ENCODE measurements at places on chromosomes 2 and 18.

DNA sequence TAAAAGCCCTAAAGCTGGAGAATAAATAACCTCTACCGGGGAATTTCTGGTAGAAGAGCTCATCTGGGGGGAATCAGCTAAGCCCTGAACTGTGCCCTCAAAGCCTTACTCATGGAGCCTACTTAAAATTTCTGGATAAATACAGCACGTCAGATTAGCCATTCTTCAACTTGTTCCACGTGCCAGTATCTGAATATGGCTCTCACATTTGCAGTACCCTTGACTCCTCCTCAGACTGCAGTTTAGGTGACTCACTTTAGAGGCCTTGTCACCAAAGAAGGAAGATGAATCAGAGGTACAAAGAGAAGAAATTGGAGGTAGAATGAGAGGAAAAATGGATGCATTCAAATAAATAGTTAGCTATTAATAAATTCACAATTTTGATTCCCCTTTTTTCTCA is 34.6 kb upstream of the POTEC start:
- no peak for DNase-seq

GRCh38 chr2:1754046-1754445 is 9.7 kb upstream of the PXDN start:
- no peak for DNase-seq

GRCh38 chr2:163592954-163593622 is 142.7 kb downstream of the FIGN start:
- DNase-seq: no peak

- no peak for DNase-seq
Observed at GRCh38 chr2:196415384-196415783, 224.1 kb upstream of the CCDC150 start.

DNA sequence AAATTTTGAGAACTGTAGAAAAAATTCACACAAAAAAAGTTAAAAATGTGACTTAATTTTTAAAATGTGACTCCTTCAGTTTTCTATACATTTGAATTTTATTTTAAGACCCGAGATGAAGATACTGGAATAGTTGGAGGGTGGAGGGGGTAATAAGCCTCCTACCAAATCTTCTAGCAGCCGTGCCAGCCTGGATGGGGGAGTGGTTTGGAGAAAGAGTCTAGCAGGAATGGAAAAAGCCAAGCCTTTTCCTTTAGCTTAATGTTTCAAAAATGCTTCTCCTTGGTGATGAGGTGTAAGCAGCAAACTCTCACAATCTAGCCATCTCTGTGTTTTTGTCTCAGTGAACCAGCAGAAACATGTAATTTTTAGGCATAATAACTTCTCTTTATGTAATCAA is 14.7 kb downstream of the CASP8 start:
- no peak for DNase-seq

DNA sequence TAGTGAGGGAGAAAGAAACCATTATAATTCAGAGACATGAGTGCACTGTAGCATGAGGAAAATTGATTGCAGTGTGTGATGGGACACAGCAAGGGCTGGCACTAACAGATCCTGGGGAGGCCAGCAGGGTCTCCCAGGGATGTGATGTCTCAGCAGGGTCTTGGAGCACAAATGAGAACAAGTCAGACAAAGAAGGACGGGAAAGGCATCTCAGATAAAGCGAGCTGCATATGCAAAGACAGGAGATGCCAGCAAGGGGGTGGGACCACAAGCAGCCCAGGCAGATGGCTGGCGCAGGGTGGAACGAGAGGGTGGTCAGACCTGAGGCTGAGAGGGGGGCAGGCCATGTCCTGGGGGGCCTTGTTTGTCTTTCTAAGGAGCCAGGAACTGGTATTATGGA is 102.6 kb upstream of the DLX2 start:
- DNase-seq: no peak

- no peak for DNase-seq
Observed at GRCh38 chr2:241942416-241943208, 73.1 kb downstream of the RTP5 start.

- no peak for DNase-seq
Observed at GRCh38 chr2:9740382-9741073, 102.7 kb upstream of the TAF1B start.

DNA sequence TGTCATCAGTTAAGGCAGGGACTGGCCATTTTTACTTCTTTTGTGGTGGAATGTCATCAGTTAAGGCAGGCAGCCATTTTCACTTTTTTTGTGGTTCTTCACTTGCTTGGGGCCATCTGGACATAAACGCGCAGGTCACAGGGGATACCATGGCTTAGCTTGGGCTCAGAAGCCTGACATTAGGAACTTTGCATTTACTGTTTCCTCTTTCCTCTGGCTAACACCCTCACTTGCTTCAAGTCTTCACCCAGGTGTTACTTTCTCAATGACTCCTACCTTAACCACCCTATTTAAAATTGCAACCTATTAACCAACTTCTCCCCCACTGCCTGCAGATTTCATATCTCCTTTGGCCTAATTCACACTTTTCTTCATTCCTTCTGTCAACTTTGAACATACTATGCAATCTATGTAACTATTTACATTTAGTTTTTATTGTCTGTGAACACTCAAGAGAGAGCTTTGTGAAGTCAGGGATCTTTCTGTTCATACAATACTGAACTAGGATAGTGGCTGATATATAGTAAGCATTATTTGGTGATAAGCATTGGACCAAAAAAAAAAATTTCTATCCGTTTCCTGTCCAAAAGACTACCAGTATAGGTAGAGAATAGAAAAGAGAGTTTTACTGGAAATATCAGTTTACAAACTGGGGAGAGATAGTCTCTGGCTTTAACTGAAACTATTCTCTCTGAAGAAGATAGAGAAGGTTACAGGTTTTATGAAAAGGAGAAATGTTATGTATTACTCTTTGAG is 600.1 kb upstream of the ZNF804A start:
- DNase-seq: no peak

DNA sequence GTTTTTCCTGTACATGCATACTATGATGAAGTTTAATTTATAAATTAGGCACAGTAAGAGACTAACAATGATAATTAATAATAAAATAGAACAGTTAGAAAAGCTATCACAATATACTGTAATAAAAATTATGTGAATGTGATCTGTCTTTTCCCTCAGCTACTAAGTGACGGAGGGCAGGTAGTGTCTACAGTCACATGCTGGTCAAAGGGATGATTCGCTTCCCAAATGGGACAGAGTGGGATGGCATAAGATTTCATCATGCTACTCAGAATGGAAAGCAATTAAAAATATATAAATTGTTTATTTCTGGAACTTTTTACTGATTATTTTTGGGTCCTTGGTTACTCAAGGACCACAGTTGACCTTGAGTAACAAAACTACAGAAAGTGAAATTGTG is 71.5 kb downstream of the DAW1 start:
- DNase-seq: no peak

GRCh38 chr2:100936070-100936741 is 65.9 kb upstream of the RPL31 start:
- DNase-seq: no peak

GRCh38 chr2:54336136-54336976 is 80.3 kb upstream of the TSPYL6 start:
- DNase-seq: no peak

- DNase-seq: peak; percentile 44
Observed at GRCh38 chr18:51195451-51196117, 1.9 kb downstream of the MEX3C start.

DNA sequence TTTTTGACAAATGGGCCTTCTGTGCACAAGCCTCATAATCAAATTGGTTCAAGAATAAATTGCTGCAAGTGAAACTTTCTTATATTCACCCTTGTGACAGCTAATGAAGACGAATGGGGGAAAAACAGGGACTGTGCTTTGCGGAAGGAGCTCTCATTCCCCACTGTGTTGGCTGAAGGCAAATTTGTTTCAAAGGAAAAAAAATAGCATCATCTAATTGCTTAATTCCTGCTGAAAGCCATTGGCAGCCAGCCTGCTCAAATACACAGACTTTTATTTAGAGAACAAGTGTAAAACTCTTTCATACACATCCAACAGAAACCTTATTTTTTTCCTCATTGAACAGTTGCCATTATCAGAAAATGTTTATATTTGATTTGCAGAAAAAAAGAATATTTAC is 172.3 kb downstream of the ARL6IP6 start:
- no peak for DNase-seq

- DNase-seq: no peak
Observed at GRCh38 chr18:28854964-28855363, 678.0 kb upstream of the CDH2 start.

- DNase-seq: no peak
Observed at GRCh38 chr2:15226661-15227060, 334.5 kb downstream of the NBAS start.

GRCh38 chr2:207531032-207531952 is 1.5 kb downstream of the CREB1 start:
- peak; percentile 25 for DNase-seq

- DNase-seq: no peak
Observed at GRCh38 chr2:230868947-230869913, 4.5 kb downstream of the ITM2C start.

GRCh38 chr18:70044632-70045031 is 97.0 kb upstream of the CD226 start:
- DNase-seq: no peak

GRCh38 chr2:15735484-15736326 is 144.0 kb downstream of the DDX1 start:
- no peak for DNase-seq

- no peak for DNase-seq
Observed at GRCh38 chr18:7436166-7436565, 130.9 kb upstream of the PTPRM start.

DNA sequence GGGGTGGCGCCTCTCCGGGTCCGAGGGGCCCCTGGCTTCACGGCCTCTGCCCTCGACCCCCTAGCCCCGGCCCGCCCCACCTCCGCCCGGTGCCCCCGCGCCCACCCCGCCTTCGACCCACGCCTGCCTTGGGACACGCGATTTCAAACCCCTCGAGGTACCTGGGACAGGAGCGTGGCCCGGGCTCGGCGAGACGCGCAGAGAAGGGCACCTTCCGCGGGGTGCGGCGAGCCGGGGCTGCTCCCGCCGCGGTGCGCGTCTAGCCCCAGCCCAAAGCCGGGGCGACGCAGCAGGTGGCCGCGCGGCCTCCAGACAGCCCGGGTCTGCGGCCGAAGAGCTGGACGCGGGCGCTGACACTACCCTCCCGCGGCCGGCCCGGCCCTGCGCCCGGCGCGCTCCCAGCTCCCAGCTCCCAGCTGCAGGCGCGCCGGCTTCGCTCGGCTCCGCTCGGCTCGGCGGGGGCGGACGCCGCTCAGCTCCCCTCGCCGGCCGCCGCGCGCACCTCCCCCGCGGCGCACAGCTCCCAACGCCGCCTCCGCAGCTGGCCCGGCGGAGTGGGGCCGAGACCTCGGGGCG is at the start of gene CRACDL:
Gene CRACDL (minus strand): TSS at position 449 of the 576 bp plus-strand sequence. CDS start 89,425 bp downstream, outside the sequence.
- no peak for DNase-seq

DNA sequence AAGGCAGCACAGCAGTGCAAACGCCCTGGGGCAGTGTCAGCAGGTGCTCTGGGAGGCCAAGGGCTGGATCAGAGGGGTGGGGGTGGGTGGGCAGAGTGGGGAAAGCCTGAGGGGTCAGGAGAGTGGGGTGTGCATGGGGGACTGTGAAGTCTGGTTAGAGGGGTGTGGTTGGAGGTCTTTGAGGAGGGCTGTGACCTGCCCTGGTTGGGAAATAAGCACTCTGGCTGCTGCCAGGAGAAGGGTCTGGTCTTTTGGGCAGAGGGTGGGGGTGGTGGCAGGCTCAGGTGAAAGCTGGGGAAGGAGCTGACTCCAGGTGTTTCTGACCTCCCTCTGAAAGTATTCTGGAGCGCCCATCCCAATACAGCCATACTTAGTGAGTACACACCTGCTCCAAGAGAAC is 4.2 kb downstream of the ALPI start:
- DNase-seq: no peak

GRCh38 chr2:980176-980575 is 29.5 kb downstream of the SNTG2 start:
- no peak for DNase-seq

DNA sequence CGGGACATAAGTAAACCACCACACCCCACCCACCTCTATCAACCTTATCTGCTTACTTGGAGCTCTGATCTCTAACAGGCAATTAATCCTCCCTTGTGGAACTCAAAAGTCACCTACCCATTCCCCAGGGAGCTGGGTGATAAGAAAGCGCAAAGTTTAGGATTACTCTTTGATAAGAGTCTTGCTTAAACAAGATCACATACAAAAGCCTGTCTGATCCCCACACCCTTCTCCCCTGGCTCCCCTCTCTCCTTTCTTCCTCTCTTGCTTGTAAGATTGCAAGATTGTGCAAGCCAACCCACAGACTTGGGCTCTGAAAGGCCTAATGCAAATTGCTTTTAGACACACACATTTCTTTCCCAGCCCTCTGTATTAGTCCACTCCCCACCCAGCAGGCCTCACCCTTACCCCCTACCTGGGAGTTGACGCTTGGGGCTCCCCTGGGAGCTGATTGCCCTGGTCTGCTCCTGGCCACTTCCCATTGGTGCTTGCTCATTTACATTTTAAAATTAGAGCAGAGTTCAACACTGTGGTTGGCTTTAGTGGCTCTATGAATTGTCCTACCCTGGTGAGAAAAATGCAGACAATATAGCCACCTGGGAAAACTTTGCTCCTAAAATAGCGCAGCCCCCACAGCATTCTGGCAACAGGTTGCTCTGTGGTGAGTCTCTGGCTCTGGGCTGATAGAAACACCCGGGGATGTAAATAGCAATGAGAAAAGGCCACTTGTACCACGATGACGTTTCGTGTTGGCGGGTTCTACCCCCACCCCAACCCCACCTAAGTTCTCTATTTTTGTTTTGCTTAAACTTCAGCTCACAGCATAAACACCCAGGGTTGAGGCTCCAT is 92.8 kb upstream of the MSH2 start:
- no peak for DNase-seq

- no peak for DNase-seq
Observed at GRCh38 chr2:159129824-159130223, 156.7 kb downstream of the WDSUB1 start.

DNA sequence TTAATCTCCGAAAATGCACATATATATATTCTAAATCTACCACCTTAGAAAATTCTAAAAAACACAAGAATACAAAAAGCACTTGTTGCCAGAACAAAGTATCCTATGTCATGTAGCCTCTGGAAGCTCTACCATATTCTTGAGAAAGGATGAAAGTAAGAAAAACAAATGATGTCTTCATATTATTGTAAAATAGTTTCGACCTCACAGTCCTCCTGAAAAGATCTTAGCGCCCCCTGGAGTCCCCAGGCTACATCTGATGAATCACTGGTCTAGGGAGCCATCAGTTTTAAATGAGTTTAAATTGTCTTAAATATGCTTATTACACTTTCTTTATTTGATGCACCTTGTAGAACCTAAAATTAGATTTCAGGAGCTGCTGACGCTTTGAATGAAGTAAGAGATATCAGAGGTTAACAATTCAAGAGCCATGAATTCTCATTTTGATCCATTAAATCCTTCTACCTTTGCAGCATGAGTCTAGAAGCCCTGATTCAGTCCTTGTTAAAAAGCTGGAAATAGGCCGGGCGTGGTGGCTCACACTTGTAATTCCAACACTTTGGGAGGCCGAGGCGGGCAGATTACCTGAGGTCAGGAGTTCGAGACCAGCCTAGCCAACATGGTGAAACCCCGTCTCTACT is 138.8 kb downstream of the MCFD2 start:
- DNase-seq: peak; percentile 40

Measured in CD4-positive, CD25-positive, alpha-beta regulatory T cell (primary cell).